ENCODE measurements at places on chromosomes 1 and 21.

DNA sequence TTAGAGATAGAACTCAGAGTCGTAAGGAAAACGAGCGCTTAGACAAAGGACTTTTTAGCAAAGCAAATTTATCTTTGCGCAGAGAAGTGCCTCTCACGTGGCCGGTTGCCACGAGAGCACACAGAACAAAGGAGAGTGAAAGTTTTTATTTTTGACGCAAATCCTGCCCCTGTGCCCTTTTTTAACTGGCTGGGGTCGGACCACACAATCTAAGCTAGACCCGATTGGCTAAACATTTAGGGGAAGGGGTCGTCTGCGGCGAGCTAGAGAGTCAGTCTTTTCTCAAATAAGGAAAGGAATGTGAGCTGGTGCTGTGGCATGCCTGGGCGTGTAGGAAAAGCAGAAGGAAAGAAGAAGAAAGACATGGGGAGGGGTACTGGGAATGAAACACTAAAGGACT, 2.4 kb downstream of the KRTAP10-2 start:
- DNase-seq = no peak

DNA sequence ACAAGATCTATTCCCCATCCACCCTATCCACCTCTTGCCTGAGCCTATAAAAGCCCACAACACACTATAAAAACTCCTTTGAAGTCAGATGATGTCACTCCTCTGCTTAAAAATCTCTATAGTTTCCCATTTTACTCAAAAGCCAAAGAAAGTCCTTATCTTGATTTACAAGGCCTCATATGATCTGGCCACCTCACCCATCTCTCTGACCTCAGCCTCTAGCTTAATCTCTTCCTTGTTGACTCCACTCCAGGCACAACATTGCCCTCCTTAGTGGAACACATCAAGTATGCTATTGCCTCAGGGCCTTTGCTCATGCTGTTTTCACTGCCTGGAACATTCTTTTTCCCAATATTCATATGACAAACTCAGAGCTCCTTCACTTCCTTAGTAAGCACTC, 33.3 kb downstream of the ZNF281 start:
- no peak for DNase-seq

DNA sequence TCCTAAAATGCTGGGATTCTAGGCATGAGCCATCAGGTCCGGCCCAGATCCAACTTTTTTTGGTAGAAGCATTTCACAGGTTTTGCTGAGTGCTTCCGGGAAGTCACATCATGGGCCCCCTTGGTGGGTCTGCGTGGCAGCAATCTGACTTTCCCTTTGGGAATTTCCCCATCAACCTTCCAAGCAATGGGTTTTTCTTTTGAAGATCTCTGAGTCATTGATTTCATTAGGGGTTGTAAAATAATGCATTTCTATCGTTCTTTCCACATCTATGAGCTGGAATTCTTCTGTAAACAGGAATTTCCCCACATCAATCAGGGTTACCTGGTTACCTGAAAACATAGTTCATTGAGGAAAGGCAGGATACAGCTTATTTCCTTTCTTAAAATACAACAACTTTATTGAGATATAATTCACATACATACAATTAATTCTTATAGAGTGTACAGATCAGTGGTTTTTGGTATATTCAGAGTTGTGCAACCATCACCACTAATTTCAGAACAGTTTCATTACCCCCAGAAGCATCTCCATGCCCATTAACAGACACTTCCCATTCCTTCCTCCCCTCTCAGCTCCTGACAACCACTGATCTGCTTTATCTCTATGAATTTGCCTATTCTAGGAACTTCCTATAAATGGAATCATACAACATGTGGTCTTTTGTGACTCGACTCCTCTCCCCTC, 9.9 kb upstream of the ZBTB17 start:
- DNase-seq = no peak

- DNase-seq = no peak
Measured at GRCh38 chr1:35530946-35531345, 26.3 kb downstream of the KIAA0319L start.

- DNase-seq = no peak
Measured at GRCh38 chr1:81606656-81607055, 194.1 kb upstream of the ADGRL2 start.

GRCh38 chr1:228101994-228102790, 933 bp downstream of the C1orf35 start:
- DNase-seq = no peak

DNA sequence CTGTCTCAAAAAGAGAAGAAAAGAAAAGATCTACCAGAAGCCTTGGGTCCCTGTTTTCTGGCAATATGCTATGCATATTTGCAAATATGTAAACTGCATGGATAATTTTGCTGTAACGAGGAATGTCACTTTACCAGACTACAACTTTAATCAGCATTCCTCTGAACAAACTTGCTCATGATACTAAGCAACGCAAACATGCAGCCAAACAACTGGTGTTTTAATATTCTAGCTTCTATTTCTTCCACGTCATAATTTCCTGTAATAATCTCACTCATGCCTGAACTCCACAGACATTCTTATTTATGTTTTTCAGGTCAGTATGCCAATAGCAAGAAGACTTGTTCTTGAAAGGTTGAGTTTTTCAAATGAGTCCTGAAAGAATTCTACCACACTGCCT, 114.1 kb downstream of the SIM2 start:
- DNase-seq = no peak

All from stimulated activated CD8-positive, alpha-beta memory T cell treated with anti-CD3 and anti-CD28 coated beads, Interleukin-15, amount 100 ng/mL, for 1 hour (primary cell).